Left ventricle myocardium inferior (tissue), 1 donor: ENCODE measurements at places on chromosomes 12 and 14. TPM values are rescaled to one million over a fixed set of nuclear protein-coding genes. Genes with fewer than 3 reads are reported as not detected.

The LMNTD1 gene
- not detected for total RNA-seq

GRCh38 chr14:66022526-66022925 is 463.6 kb upstream of the CCDC196 start:
- H3K27me3 ChIP-seq = peaks cover 3% of the 10 kb centered on the region
- H3K4me3 ChIP-seq = no peak overlapping the region
- no peak for DNase-seq
- H3K4me1 ChIP-seq = no peaks in the 10 kb centered on the region
- H3K27ac ChIP-seq = no peak overlapping the region
- no peaks in the 10 kb centered on the region for H3K36me3 ChIP-seq

The MYO1A gene
- total RNA-seq = not detected

GRCh38 chr14:99382781-99383471 is 97.7 kb downstream of the SETD3 start:
- H3K27me3 ChIP-seq = peaks cover 78% of the 10 kb centered on the region
- H3K4me3 ChIP-seq = no peak overlapping the region
- no peak overlapping the region for H3K27ac ChIP-seq
- H3K36me3 ChIP-seq = no peaks in the 10 kb centered on the region

GRCh38 chr12:64976131-64976530 is 145.0 kb downstream of the WIF1 start:
- H3K4me1 ChIP-seq = no peaks in the 10 kb centered on the region
- no peak overlapping the region for H3K27ac ChIP-seq
- no peak for DNase-seq

- H3K27ac ChIP-seq = no peak overlapping the region
- H3K4me3 ChIP-seq = no peak overlapping the region
- no peak for DNase-seq
- peaks cover 64% of the 10 kb centered on the region for H3K27me3 ChIP-seq
These were observed 11.1 kb downstream of the NRXN3 start for GRCh38 chr14:78181270-78181669.

DNA sequence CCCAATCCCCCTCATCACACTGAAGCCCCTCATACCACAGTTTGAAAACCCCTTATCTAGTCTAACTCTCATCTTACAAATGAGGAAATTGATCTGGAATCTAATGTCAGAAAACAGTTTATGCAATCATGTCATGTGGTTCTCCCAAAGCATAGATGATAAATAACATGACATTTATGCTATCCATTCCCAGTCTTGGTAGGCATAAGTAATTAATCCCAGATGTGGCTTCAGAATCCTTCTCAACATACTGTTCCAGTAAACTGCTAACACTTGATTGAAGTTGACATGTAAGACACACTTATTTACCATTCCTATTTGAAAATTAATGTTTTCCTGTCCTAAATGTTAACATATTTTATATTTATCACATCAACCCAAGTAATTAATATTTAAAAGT is 168.7 kb downstream of the GALC start:
- H3K4me3 ChIP-seq = no peak overlapping the region
- no peaks in the 10 kb centered on the region for H3K36me3 ChIP-seq
- no peak for DNase-seq

- peaks cover 91% of the 10 kb centered on the region for H3K4me1 ChIP-seq
- peak overlapping the region; percentile 41 for H3K4me3 ChIP-seq
- H3K36me3 ChIP-seq = no peaks in the 10 kb centered on the region
- peak overlapping the region; percentile 93 for H3K27ac ChIP-seq
- H3K27me3 ChIP-seq = no peaks in the 10 kb centered on the region
- DNase-seq = no peak
These were observed 117.7 kb upstream of the NCOR2 start for GRCh38 chr12:124684971-124685688.
